ENCODE measurements at places on chromosomes 4 and X.

DNA sequence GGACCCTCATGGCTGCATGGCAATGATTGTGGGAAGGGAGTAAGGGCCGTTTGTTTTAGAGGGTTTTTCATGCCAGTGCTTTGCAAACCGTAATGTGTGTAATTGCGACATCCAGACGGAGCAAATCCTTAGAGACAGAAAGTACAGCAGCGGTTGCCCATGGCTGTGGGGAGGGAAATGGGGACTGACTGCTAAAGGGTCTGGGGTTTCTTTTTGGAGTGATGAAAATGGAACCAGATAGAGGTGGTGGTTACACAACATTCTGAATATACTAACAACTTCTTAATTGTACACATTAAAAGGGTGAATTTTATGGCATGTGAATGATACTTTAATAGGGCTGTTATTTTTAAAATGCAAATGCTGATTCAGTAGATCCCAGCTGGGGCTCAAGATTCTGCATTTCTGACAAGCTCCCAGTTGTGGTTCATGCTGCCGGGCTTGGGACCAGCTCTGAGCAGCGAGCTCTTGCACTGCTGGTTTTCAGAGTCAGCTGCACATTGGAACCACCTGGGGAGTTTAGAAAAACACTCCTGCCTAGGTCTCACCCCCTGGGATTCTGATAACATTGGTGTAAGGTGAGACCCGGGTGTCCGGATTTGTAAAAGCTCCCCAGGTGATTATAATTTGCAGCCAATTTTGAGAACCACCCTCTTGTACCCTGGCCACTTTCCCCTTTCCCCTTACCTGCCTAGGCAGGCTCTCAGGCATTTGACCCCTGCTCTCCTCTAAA lies 47.7 kb downstream of the PRPS1 start:
- DNase-seq: no peak

- no peak for DNase-seq
Measured at GRCh38 chr4:123092586-123092985, 170.2 kb upstream of the NUDT6 start.

- no peak for DNase-seq
Measured at GRCh38 chrX:17608888-17609287, 128.4 kb upstream of the SCML1 start.

DNA sequence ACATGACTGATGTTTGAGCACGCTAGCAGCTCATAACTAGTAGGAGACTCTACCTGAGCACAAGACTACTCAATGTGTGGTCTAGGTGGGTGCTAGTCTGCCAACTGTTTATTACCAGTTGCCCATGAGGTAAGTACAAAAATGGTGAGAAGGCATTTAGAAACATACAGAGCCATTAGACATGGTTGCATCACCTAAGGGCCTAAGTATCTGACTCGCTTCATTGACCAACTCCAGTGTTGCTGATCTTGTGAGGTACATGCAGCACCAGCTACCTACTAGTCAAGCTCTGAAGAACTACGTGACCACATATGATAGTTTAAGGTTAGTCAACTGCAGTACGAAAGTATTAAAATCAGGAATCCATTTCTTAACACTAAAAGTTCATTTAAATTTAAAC lies 39.9 kb downstream of the APBB2 start:
- no peak for DNase-seq

GRCh38 chr4:112910109-112910736 lies 139.2 kb upstream of the ANK2 start:
- peak; percentile 57 for DNase-seq

- no peak for DNase-seq
Measured at GRCh38 chr4:89334311-89334710, 26.7 kb upstream of the GPRIN3 start.

- no peak for DNase-seq
Measured at GRCh38 chr4:160414496-160414895, 1311.6 kb downstream of the RAPGEF2 start.

DNA sequence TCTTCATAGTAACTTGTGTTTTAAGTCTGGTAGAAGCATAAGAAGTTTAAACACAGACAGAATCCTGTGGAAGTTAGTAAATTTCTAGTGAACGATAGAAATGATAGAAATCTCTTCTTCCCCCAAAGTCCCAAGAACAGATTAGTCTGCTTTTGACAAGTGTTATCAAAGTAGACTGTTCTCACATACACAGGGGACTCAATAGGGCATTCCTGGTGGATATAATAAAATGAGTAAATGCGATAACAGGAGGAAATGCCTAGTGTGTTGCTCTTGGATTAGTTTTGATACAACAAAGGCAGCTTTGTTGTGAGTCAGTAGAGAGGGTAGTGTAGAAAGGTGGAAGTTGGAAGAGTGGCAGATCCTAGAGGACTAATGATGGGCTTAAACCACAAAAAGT lies 43.5 kb downstream of the CLCN3 start:
- no peak for DNase-seq

DNA sequence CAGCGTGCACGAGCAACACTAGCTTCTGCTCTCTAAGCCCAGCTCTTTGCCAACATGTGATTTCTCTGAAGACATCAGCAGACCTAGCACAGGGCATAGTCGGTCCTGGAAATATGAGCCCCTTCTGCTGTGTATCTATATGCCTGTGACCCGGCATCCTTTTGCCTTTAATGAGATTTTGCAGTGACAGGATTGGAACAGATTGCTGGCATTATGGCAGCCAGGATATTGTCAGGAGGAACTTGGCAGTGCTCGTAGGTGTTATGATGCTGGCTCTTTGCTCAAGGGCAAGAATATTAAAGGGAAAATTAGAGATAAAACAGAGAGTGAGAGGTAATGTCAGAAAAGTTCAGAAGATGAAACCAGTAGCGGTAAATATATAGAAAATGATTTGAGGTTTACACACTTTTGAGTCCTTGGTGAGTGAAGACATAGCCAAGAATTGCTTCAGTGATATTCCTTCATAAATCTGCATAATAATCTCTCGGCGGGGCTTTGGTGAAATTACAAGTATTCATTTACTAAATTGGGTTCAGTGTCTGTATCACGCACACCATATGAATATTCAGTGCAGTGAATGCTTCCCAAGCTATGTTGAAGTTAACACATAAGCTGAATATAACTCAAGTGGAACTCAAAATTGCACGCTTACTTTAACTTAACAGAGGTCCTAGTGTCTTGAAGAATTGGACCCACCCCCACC lies 502.1 kb upstream of the NR3C2 start:
- DNase-seq: no peak

- no peak for DNase-seq
Measured at GRCh38 chrX:71454222-71454621, 78.7 kb upstream of the OGT start.

DNA sequence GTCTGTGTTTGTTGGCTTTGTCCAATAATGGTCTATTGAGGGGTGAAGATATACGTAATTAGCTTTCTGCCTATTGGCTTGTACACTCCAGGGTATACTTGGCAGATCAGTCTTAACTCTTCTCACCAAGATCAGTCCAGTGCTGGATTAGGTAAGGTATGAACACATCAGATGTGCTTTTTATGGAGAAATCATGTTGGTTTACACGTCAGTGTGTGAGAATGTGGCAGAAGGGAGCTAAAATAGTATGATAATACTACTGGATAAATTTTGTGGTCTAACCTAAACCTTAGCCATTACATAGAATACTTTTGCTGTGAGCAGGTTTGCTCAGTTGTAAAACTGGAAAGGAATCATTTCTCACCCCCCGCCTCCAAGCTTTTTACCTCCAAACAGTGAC lies 4.2 kb downstream of the PDHA1 start:
- DNase-seq: no peak

GRCh38 chrX:120302434-120302833 lies 8.8 kb downstream of the TMEM255A start:
- no peak for DNase-seq

DNA sequence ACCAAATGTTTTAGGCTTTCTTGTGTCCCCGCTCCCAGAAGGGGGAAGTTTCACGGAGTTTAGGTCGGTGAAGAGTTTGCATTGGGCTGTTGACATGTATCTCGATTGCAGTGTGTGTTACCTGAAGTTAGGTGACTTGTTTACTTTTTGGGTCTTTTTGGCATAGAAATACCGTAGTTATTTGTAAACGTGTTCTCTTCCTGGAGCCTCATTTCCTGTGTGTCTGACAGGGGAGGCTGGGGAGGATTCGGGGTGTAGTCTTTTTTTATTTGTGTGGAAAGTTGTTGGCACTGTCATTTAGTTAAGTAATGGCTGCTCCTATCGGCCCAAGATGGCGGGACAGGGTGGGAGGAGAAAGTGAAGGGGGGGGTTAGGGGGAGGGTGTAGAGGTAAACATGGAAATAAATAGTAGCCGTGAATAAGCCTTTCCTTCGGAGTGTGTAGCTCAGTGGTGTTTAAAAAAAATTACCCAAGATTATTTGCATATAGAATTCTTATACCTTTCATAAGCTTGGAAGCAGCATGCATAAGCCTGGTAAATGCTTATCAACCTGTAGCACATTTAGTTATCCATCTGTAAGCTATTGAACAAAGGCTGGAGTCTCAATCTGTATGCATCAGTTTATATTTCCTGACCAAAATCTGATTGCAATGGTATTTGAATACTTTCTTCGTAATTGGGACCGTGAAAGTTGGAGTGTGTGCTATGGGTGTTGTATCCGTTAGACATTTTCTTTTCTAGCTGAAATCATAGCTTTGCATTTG lies 1.6 kb downstream of the KDM6A start:
- no peak for DNase-seq

- DNase-seq: no peak
Measured at GRCh38 chrX:150769408-150769807, 76.2 kb downstream of the MTMR1 start.

- no peak for DNase-seq
Measured at GRCh38 chr4:52841682-52842456, 20.2 kb upstream of the RASL11B start.

- DNase-seq: no peak
Measured at GRCh38 chr4:10727140-10727880, 42.7 kb upstream of the CLNK start.

DNA sequence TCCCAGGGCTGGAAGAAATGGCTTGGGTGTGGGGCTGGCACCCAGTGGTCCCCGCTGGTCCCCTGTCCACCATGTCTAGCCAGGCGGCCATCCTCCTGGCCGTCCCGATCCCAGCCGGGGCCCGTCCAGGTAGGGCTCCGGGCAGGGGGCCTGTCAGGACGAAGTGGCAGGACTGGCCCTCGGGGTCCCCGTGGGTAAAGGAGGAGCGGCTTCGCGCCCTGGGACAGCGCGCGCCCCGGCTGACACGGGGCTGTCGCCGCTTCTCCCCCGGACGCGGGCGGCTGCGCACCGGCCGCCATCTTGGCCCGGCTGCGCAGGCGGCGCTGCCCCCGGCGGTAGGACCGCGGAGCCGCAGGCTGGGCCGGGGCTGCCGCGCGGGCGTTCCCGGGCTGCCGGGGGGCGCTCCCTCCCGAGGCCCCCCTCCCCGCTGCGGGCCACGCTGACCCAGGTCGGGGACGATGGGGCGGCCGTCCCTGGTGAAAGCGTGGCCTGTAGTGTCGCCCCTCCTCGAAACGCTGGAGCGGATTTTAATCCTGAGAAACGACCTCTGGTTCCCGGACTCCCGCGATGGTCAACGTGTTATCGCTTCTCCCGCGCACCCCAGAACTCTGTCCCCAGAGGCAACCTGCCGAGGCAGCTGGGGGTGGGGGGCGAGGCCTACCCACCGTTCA lies 60.4 kb upstream of the BCOR start:
- no peak for DNase-seq

GRCh38 chrX:40266490-40267333 lies 169.0 kb upstream of the BCOR start:
- DNase-seq: no peak

- DNase-seq: no peak
Measured at GRCh38 chrX:20354505-20354904, 87.8 kb upstream of the RPS6KA3 start.

DNA sequence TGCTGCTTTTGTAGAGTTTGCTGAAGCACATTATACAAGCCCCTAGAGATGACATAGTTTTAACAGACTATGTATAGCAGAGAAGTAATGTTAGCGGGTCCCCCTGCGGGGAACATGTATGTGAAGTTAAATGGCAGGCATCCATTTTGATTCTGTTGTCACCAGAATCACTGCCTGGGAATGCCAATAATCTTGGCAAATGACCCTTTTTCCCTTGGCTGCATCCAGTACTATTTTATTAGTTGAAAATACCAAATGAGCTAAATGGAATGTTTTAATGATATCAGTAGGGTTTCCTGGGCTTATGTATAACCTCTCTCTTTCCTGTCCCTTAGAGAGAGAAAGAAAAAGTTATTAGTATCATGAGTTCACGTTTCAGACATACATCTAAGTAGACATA lies 93.6 kb downstream of the LIMCH1 start:
- DNase-seq: no peak

- DNase-seq: no peak
Measured at GRCh38 chr4:123893011-123893981, 496.7 kb downstream of the SPRY1 start.

DNA sequence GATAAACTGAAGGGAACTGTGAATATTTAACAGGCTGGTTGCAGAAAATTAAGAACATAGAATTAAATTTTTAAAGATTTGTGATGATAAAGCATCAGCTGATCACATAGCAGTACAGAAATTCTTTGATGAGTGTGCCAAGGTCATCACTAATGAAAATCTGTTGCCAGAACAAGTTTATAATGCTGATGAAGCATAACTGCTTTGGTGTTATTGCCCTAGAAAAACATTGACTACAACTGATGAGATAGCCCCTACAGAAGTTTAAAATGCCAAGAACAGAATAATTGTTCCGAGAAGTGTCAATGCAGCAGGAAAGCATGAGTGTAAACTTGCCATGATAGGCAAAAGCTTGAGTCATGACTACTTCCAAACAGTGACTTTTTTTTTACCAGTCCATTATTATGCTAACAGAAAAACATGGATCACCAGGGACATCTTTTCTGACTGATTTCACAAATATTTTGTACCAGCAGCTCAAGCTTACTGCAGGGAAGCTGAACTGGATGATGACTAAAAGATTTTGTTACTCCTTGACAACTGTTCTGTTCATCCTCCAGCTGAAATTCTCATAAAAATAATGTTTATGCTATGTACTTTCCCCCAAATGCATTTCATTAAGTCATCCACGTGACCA lies 1136.6 kb downstream of the FAT4 start:
- DNase-seq: peak; percentile 53

GRCh38 chr4:112377171-112377570 lies 80.0 kb downstream of the ALPK1 start:
- DNase-seq: no peak

DNA sequence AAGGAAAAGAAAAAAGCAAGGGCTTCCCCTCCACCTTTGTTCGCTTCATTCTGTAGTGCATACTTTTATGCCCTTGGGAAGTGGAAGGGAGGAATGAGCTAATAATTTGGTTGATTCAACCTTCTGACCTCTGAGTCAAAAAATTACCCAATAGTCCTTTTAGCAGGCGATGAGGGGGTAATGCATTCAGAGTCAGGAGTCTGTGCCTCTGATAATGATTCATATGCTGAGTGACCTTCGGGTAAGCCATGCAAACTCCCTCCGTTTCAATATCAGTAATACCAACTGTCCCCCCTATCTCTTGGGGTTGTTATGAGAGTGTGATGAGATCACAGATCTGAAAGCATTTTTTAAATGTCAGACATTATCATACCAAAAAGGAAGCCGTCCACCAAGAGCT lies 41.6 kb upstream of the ACSL4 start:
- DNase-seq: peak; percentile 56

GRCh38 chrX:110293658-110294057 lies 24.2 kb downstream of the AMMECR1 start:
- DNase-seq: no peak

- no peak for DNase-seq
Measured at GRCh38 chrX:17596546-17597205, 140.6 kb upstream of the SCML1 start.
